ELR (cell line): ENCODE measurements at places on chromosomes 4 and X.

DNA sequence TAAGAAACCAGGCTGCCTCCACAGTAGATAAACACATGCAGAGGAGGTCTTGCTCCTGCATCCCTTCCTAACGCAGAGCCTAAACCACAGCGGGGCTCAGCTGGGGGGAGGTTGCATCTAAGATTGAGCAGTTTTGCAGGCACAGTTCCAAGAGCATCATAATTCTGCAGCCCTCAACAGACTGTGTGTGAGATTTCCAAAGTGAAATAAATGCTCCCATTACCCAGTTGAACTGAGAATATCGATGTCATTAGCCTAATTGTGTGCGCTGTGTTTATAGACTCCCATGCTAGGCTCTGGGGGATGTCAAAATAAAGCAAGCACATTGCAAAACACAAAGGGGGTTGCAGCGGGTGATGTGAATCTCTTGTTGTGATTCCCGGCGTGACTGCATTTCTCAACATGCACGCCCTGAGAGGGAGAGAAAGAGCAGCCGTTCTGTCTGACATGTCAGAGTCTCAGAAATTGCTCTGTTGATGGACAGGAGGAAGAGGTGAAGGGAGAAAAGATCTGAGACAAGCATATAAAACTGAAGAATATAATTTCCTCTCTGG is 150.0 kb upstream of the PSAPL1 start:
- no peak for DNase-seq

GRCh38 chr4:164508097-164508496 is 245.8 kb upstream of the SMIM31 start:
- DNase-seq, result no peak

DNA sequence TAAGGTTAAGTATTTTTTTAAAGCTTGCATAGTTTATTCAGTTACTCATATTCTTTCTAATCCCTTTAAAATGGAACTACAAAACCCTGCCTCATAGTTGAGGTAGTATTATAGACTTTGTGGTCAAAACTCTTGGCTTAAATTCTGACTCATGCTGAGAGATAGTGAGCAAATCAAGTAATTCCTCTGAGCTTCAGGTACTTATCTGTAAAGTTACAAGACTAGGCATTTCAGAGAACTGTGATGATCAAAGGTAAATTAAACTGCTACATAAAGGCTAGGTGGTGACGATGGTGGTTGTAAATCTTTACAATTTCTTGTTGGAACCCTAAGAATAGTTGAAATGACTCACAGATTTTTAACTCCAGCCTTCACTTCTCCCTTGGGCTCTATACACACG is 3.2 kb upstream of the CLOCK start:
- peak; percentile 89 for DNase-seq

GRCh38 chrX:45771114-45771513 is 570.4 kb upstream of the DIPK2B start:
- DNase-seq, result peak; percentile 97

DNA sequence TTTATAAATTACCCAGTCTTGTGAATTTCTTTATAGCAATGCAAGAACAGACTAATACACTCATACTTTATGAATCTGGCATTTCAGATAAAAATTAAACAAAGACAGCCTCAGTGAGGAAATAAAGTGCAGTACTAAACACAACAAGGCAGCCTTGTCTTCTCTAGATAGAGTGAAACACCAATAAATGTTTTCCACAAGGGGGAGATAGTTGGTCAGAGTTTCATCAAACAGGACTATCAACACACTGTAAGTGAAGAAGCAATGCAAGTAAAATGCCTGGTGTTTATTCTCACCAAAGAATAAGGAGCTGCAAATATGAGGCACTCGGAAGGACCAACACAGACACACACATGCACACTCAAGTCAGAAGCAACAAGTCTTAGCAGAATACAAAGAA is 62.8 kb downstream of the FAM9B start:
- peak; percentile 72 for DNase-seq

- no peak for DNase-seq
Observed at GRCh38 chr4:5110901-5111300, 59.6 kb downstream of the STK32B start.

- peak; percentile 25 for DNase-seq
Observed at GRCh38 chrX:107686792-107687191, 58.5 kb downstream of the PRPS1 start.

DNA sequence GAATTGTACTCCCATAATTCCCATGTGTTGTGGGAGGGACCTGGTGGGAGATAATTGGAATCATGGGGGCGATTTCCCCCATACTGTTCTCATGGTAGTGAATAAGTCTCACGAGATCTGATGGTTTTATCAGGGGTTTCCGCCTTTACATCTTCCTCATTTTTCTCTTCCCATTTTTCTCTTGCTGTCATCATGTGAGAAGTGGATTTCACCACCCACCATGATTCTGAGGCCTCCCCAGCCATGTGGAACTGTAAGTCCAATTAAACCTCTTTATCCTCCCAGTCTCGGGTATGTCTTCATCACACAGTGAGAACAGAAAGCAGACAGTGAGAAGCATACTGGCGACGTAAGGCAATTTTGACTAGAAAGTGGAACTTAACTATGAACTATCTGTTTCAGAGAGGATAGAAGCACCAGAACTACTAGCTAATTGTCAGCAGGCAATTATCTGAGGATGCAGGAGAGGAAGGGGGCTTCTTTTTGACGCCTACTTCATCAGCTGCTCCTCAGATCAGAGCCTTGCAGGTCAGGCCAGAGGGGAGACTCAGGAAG is 8.5 kb upstream of the GPR50 start:
- DNase-seq, result no peak

DNA sequence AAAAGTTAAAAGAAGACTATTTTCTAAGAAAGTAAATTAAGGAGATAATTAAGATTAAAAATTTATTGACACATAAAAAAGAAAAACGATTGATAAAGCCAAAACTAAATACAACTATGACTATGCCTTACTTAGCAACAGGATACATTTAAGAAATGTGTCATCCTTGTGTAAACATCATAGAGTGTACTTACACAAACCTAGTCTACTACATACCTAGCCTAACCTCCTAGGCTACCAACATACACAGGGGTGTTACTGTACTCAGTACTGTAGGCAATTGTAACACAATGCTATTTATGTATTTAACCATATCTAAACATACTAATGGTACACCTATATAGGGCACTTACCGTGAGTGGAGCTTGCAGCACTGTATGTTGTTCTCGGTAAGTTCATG is 108.3 kb downstream of the ANXA10 start:
- peak; percentile 55 for DNase-seq

- DNase-seq, result peak; percentile 3
Observed at GRCh38 chr4:136939781-136940180, 592.5 kb downstream of the PCDH18 start.

DNA sequence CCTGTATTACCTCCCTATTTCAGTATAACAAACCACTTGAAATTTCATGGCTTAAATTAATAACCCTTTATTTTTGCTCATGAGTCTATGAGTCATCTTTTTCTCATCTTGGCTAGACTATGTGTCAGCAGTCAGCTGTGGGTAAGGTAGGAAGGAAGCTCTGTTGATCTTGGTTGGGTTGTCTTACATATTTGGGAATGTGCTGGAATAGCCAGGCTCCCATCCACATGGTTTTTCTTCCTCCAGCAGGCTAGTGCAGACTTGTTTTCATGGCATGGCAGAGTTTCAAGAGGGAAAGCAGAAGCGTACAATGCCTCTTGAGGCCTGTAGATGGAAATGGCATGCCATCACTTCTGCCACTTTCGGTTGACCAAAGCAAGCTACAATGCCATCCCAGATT is 89.7 kb downstream of the LINC00632 start:
- DNase-seq, result peak; percentile 30

- no peak for DNase-seq
Observed at GRCh38 chr4:83326546-83326945, 8.1 kb downstream of the HPSE start.

DNA sequence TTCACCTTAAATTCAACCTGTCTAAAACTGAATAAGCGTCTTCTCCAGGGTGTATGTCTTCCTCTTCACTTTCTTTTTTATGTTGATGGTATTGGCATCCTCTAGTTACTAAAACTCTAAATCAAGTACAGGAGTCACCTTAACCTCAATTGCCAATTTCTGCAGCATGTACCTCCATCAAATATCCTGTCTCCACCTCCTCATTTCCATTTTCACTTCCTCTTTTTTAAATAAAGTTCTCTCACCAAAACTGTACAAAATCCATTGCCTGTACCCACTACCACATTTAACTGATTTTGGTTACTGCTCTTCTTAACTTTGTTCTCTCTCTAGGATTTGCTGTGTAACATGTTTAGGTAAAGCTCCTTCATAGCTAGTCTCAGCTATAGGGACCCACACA is 9.2 kb upstream of the NPFFR2 start:
- no peak for DNase-seq

DNA sequence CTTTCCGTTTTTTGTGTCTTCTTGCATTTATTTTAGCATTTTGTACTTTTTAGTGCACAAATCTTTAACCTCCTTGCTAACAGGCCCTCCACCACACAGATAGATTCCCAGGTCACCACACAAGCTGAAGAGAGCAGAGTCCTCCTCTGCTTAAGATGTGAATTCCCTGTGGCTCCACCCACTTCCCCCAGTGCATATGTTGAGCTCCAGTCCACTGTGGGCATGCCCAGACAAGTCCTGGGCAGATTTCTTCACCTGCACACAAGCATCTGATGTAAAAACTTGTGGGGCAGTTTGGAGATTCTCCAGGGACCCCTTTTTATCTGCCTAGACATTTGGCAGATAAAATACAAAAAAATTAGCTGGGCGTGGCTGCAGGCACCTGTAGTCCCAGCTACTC is 19.8 kb upstream of the PASD1 start:
- no peak for DNase-seq
